ENCODE measurements at places on chromosomes 12 and 14.

- no peak for DNase-seq
Observed at GRCh38 chr14:103879570-103880347, 32.4 kb upstream of the PPP1R13B start.

GRCh38 chr14:76307786-76308780 is 67.9 kb upstream of the ESRRB start:
- DNase-seq, result no peak

GRCh38 chr12:110742096-110742717 is 484 bp downstream of the PPP1CC start:
- no peak for DNase-seq

DNA sequence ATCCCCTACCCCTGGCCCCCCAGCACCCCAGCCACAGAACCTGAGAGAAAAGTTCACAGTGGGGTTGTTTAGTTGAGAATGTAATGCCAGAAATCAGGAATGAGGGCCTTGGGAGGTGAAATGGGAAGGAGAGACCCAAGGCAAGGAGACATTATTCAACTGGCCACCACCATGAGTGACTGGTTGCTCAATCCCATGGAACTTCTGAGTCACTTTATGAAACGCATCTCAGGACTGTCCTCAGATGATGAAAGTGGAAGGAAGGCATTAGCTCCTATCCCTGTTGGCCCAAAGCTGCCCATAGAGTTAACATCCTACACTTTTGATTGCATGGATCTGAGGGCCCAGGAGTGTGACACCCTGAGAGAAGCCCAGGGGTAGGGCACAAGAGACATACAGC is 25.4 kb upstream of the TCL1A start:
- no peak for DNase-seq

DNA sequence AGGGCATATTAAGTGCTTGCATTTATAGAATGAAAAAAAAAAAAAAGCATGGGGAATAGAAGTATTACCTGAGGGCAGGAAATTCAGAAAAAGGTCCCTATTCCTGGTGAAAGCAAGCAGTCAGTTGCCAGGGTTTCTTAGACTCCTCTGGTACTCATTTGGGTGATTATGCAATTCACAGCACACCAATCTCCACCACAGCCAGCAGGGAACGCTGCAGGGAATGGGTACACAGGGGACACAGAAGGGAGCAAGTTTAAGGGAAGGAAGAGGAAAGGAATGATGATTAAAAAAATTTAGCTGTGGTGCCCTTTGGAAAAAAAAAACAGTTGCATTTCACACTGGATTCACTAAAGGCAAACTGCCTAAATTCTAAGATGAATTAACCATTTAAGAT is 14.2 kb downstream of the BLTP3B start:
- DNase-seq, result no peak

GRCh38 chr12:120468821-120469449 is 613 bp downstream of the SRSF9 start:
- peak; percentile 50 for DNase-seq

GRCh38 chr12:97556302-97556779 is 93.7 kb downstream of the RMST start:
- DNase-seq, result no peak

DNA sequence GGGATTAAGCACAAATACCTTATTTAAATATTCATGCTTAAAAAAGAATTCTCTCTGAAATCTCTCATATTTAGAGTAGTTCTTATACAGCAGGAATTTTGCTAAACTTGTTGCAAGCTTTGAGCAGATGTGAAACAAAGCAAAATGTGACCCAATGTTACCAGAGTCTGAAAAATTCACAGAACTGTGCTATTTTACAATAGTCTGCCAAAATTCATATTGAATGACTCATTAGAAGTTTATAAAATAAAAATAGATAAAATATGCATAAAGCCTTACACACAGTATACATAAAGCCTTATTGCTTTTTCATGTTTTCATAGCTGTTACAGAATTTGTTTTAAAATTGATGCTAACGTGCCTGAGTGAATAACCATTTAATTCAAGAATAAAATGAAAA is 17.8 kb upstream of the RHOJ start:
- no peak for DNase-seq

All from activated CD4-positive, alpha-beta T cell treated with anti-CD3 and anti-CD28 coated beads, Interleukin-2, amount 50 U/mL, for 1 hour (primary cell).